Thoracic aorta (tissue), 2 donors: ENCODE measurements at places on chromosomes 1 and 21. TPM values are rescaled to one million over a fixed set of nuclear protein-coding genes. Genes with fewer than 3 reads are reported as not detected.

The TACSTD2 gene
- 8.1 TPM for total RNA-seq

The PADI2 gene
- total RNA-seq, result 0.27 TPM

The ERG gene
- total RNA-seq, result 177 TPM

GRCh38 chr1:91151702-91152101 lies 129.9 kb upstream of the ZNF644 start:
- no peaks in the 10 kb centered on the region for H3K4me1 ChIP-seq
- H3K27me3 ChIP-seq, result no peaks in the 10 kb centered on the region
- no peaks in the 10 kb centered on the region for H3K36me3 ChIP-seq
- H3K4me3 ChIP-seq, result no peak overlapping the region
- DNase-seq, result no peak

DNA sequence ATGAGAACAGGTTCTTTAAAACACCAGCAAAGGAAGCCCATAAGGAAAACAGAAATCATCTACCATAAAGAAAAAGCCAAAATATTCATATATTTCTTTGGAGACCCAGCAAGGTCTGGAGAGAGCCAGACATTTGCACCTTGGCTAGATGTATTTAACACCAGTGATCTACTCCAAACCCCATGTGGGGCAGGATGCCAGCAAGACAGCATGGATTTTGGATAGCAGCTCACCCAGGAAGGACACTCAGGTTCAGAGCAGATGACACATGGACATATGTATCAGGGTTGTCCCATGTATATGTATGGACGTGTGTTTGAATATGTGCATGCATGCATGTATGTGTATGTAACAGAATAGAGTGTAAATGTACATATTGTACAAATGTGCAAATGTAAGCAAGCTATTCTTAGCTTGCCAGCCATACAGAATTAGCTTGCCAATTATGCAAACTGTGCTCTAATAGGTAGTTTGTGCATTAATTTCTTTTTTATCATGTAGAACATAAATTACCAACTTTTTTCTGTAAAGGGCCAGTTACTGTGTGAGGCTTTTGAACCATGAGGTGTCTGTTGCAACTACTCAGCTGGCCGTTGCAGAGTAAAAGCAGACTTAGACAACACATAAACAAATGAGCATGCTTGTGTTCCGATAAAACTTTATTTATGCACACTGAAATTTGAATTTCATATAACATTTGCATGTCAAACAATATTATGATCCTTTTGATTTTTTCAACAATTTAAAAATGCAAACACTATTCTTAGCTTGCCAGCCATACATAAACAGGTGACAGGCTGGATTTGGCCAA lies 73.5 kb upstream of the KAZN start:
- H3K27ac ChIP-seq, result no peak overlapping the region
- no peak overlapping the region for H3K4me3 ChIP-seq
- no peaks in the 10 kb centered on the region for H3K27me3 ChIP-seq
- H3K36me3 ChIP-seq, result no peaks in the 10 kb centered on the region
- H3K4me1 ChIP-seq, result no peaks in the 10 kb centered on the region

- H3K4me3 ChIP-seq, result no peak overlapping the region
- H3K36me3 ChIP-seq, result peaks cover 6% of the 10 kb centered on the region
- H3K27me3 ChIP-seq, result no peaks in the 10 kb centered on the region
- H3K4me1 ChIP-seq, result no peaks in the 10 kb centered on the region
Measured at GRCh38 chr1:237664348-237664747, 226.4 kb downstream of the ZP4 start.

- no peak overlapping the region for H3K27ac ChIP-seq
- no peak overlapping the region for H3K4me3 ChIP-seq
- no peaks in the 10 kb centered on the region for H3K4me1 ChIP-seq
- peaks cover 42% of the 10 kb centered on the region for H3K36me3 ChIP-seq
- DNase-seq, result no peak
Measured at GRCh38 chr1:150954708-150955107, 19.9 kb downstream of the CERS2 start.

GRCh38 chr1:223212441-223212840 lies 69.4 kb upstream of the TLR5 start:
- no peak overlapping the region for H3K4me3 ChIP-seq
- no peaks in the 10 kb centered on the region for H3K4me1 ChIP-seq
- DNase-seq, result no peak
- no peak overlapping the region for H3K27ac ChIP-seq
- H3K27me3 ChIP-seq, result no peaks in the 10 kb centered on the region
- no peaks in the 10 kb centered on the region for H3K36me3 ChIP-seq

DNA sequence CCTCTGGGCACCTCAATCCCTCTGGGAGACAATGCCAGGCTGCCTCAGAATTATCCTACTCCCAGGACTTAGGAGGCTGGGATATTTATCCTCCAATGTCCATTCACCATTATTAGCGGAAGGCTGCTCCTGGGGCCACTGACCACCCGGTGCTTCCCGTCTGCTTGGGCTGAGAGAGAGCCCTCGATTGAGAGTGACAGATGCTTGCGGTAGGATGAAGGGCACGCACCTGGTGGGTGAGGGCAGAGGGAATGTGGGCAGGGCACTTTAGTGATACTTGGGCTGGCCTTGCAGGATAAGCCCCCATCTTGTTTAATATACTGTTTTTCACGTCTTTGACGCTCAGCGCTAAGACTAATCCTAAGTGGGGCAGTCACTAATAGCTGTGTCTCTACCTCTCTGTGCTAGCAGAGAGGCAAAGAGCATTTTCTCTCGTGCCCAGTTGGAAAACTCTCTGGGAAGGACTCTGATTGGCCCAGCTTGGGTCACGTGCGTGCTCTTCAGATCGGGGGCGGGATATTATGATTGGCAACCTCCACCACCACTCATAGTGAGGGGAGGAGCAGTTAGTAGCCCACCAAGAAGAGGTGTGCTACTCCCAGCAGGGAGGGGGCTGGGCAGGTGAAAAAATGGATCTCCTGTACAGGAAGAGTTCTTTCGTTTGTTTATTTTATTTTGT lies 10.6 kb upstream of the PARS2 start:
- H3K27ac ChIP-seq, result no peak overlapping the region
- H3K27me3 ChIP-seq, result no peaks in the 10 kb centered on the region
- no peak for DNase-seq

- H3K4me1 ChIP-seq, result no peaks in the 10 kb centered on the region
- no peaks in the 10 kb centered on the region for H3K27me3 ChIP-seq
- no peaks in the 10 kb centered on the region for H3K36me3 ChIP-seq
- no peak overlapping the region for H3K4me3 ChIP-seq
- H3K27ac ChIP-seq, result no peak overlapping the region
Measured at GRCh38 chr1:152497273-152497672, 13.3 kb upstream of the LCE5A start.
